ENCODE measurements at places on chromosomes 1 and 21. TPM values are rescaled to one million over a fixed set of nuclear protein-coding genes. Genes with fewer than 3 reads are reported as not detected.

The NBPF19 gene
- total RNA-seq = 15.1 TPM

The SUSD4 gene
- 0.92 TPM for total RNA-seq

The LRRC38 gene
- 0.51 TPM for total RNA-seq

The AXDND1 gene
- 0.77 TPM for total RNA-seq

The KIAA0040 gene
- total RNA-seq = 5.0 TPM

The ADAMTSL4 gene
- 3.5 TPM for total RNA-seq

The ETNK2 gene
- total RNA-seq = 16.7 TPM

The NECTIN4 gene
- total RNA-seq = not detected

The PLA2G2D gene
- not detected for total RNA-seq

The KCNT2 gene
- total RNA-seq = 12.6 TPM
